ENCODE measurements at places on chromosomes 1 and 21. TPM values are rescaled to one million over a fixed set of nuclear protein-coding genes. Genes with fewer than 3 reads are reported as not detected.

DNA sequence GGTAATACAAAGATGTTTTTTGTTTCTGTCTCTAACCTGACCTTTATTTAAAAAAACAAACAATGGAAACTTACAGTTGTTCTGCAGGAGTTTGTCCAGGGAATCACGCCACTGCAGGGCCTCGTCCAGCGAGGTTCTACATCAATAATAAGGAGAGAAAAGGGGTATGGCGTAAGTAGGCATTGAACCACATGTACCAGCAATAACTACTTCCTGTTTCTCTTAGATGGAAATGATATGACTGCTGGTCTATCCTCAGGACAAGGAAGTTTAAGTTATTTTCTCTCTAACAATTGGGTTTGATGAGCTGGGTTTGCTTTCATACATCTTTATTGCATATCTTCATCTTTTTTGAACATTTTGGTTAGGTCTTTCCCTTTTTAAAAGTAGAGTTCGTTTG lies 40.9 kb downstream of the RGS5 start:
- DNase-seq = no peak

DNA sequence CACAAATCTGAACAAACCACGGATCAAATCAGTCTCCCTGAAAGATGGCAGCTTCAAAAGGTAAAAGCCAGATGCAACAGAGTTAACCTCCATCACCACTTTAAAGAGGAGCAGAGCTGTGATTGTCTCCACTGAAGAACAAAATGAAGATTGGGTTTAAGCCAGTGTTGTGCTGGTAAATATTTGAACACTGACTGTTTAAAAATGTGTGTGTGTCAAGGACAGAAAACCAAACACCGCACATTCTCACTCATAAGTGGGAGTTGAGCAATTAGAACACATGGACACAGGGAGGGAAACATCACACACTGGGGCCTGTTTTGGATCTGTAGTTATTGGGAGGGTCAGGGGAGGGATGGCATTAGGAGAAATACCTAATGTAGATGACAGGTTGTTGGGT lies 83.9 kb downstream of the ST6GALNAC5 start:
- peak; percentile 12 for DNase-seq

GRCh38 chr1:110240476-110241210 lies 30.5 kb downstream of the KCNC4 start:
- no peak for DNase-seq

DNA sequence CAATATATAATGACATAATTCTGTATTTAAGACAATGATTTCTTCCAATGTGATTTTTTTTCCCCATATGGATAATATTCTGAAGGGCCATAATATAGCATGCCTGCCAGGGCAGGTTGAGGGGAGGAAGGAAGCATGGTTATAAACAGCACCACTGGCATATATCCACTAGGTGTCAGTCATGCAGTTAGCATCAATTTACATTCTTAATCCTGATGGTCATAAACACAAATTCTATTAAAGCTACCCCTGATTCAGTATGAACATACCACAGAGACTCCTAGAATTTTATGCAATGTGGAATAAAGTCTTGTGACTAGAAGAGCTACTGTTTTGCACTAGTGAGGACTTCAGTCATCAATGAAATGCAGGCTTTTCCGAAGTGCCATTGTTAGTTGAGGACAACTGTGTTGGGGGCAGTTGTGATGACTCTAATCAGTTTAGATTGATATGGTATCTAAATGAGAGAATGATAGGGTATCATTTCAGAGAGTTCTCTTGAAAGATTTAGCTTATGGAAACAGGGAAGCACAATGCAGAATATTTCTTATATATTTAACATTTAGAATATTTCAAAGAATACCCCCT lies 342.7 kb upstream of the NR5A2 start:
- DNase-seq = peak; percentile 72

- DNase-seq = no peak
Observed at GRCh38 chr1:22168412-22168973, 25.6 kb upstream of the WNT4 start.

The TOMM20 gene
- total RNA-seq = 63.6 TPM

- no peak for DNase-seq
Observed at GRCh38 chr1:41822866-41823265, 95.9 kb downstream of the HIVEP3 start.

- no peak for DNase-seq
Observed at GRCh38 chr21:41431788-41432548, 5.9 kb downstream of the MX1 start.

GRCh38 chr1:44170281-44170823 lies 28.9 kb upstream of the KLF18 start:
- peak; percentile 3 for DNase-seq

DNA sequence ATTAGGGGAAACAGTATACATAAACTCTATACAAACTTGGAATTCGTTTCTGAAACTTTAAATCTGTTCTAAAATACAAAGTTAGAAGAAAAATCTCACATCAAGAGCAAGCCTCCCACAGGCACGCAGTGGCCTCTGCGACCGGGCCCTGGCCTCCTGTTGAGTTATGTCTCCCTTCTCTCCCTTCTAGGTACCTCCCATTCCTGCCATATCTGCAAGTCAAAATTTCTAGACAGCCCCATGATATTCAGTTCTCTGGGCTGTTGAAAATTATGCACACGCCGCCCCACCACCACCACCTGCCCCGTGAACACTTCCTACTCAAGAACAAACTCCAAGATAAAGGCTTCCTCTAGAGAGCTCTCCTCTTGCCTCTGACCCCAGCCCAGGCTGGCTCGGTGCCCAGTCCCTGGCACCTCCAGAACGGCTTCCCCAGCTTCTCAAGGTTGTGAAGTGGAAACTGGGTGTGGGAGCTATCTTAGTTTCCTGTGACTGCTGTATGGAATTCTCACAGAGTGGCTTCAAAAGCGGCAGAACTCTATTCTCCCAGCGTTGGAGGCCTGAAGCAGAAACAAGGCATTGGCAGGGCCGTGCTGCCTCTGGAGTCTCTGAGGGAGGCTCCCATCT lies 37.7 kb upstream of the LRP8 start:
- no peak for DNase-seq

The ANGPTL3 gene
- not detected for total RNA-seq
